ENCODE measurements at places on chromosomes 7 and 10.

GRCh38 chr10:71260622-71261325 is 48.4 kb downstream of the UNC5B start:
- DNase-seq, result peak; percentile 30

DNA sequence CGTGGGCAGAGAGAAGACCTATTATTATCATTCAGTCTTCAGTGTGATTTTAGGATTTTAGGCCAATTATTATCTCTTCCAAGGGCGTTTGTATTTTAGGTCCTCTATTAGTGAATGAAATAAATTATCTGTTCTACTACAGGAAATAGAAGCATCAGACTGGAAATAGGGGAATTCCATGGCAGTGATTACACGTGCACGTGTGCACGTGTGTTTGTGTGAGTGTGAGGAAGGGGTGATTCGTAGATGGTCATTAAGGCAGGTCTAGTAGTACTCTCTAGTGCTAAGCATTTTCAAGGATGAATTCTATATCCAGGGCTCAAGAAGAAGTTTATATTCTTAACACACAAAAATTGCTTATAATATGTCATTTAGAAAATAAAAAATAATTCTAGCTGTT is 623.2 kb downstream of the GATA3 start:
- no peak for DNase-seq

DNA sequence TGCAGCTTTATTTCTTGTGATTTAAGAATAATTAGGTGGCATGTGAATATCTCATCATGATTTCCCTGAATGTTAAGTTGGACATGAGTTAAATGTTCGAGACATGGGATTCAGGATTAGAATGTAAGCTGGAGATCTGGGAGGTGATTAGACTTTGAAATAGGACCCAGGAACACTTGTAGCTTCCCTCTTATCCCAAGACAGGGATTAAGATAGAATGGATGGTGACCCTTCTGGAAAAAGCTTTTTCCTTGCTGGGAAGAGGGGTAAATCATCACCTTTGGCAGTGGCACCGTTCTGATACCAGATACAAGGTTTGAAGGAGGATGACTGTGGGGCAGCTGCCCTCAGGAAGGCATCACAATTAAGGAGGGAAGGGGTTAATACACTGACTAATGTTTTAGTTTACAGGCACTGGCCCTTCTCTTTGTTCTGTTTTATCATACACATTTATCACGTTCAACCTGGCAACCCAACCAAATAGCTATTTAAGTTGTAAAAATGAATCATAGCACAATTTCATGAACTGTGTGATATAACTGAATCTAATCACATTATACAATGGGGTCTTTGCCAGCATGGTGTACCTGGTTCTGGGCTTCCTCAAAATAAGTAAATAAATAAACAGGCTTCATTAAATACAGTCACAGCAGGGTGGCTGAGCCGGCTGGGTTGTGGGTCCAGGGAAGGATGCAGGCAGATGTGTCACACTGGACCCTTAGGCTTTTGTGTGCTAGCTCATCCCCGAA is 212.7 kb downstream of the LRMDA start:
- DNase-seq, result no peak

- no peak for DNase-seq
Observed at GRCh38 chr10:44439239-44439957, 54.5 kb upstream of the CXCL12 start.

DNA sequence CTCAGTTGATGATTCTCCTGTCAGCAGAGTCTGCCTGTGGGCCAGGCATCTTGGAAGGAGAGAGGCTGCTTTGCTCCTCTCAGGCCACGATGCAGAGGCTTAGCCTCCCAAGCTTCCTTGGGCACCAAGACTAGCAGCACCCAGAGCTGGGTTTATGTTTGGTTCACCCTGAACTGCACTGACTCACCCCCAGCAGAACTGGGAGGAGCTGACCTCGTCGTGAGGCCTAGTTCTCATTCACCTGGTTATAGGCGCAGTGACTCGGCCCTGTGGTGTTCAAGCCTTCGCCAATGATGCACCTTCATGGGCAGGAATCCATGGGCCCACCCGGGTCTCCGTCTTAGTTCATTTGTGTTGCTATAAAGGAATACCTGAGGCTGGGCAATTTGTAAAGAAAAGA is 122.0 kb upstream of the ZNF438 start:
- DNase-seq, result no peak

GRCh38 chr7:47513741-47514241 is 68.1 kb downstream of the TNS3 start:
- DNase-seq, result no peak

DNA sequence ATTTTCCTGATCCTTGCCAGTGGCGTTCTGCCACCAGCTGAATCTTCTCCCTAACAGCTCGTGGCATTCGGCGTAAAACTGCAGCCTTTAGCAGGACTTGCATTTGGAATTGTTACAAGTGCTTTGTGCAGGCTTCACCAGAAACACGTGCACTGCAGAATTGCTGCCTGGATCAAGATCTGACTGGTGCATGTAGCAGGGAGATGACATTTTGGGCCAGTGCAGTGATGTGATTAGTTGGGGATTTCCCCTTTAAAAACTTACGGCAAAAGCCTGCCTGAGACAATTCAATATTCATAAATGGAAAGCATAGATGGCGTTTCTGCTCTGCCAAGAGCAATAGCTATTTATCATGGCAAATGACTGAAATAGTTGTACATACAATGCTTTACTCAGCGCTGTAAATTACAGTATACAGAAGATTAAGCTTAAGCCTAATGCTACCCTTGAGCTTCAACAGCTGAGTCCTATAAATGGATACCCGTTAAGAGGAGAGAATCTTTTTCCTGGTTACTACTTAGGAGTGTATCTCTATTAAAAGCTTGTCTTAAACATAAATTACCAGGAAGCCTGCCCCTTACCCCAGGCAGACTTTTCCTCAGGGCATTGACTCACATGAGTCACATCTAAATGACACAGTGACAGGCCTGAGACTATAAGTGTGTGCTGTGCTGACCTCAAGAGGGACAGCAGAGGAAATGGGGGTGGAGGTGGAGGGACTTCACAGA is 106.3 kb downstream of the ATXN7L1 start:
- DNase-seq, result no peak

DNA sequence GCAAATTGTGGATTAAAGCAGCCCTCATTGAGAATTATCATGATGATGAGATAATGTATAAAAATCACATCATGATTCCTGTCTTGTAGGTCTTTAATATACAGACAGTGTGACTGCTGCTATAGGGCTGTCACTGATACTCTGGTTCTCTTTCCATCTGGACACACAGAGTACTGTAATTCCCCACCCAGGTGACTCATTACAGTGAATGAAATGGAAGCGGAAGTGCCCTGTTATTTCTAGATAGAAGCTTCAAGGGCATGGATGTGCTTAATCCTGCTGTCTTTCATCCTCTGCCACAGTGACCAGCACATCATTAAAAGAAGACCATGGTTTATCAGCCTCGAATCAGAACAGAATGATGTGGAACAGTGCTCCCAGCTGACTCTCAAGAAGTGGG is 1234.0 kb downstream of the SORCS3 start:
- no peak for DNase-seq

- no peak for DNase-seq
Observed at GRCh38 chr10:48364659-48365405, 58.4 kb downstream of the MAPK8 start.

- peak; percentile 49 for DNase-seq
Observed at GRCh38 chr10:6401558-6402348, 178.3 kb downstream of the PRKCQ start.

DNA sequence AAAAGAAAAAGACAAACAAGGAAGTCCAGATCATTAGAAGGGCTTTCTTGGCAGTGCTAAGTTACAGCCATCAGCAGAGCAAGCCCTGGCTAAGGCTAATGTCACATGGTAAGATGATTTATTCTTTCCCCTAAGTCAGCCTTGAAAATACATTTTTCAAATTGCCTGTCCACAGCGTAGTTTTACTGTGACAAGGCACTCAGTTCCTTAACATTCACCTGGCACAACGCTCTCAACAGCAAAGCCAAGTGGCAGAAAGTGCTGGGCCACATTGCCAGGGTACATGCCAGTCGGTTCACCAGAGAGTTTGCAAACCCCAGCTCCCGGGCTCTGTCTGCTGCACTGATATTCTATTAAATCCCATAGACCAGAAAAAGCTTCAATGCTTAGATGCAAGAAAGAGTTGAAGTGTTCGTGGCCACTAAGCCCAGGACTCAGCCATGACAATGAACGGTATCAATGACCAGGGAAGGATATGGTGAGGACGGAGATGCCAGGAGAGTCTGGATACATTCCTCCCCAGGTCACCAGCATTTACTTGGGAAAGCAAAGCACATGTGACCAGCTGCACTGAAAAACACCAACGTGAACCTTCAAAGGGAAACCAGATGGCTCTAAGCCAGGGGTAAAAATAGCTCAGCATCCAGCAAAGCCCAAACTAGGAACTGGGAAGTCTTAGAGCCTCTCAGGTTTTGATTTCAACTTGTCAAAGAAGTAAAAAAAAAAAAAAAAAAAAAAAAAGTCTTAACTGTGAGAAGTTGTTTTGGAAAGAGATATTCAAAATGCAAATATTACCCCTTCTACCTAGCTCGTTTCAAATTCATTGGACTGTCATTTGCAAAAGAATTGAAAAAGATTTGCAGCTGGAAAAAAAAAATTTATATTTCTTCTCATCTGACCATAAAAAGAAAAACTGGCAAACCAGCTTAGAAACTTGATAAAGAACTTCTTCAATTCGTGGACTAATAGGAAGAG is 23.9 kb upstream of the MPP7 start:
- no peak for DNase-seq

GRCh38 chr10:117005527-117006055 is 604 bp upstream of the SHTN1 start:
- peak; percentile 7 for DNase-seq

GRCh38 chr7:7977774-7978173 is 9.2 kb downstream of the GLCCI1 start:
- DNase-seq, result no peak

- no peak for DNase-seq
Observed at GRCh38 chr10:30056767-30057355, 2.5 kb downstream of the JCAD start.

DNA sequence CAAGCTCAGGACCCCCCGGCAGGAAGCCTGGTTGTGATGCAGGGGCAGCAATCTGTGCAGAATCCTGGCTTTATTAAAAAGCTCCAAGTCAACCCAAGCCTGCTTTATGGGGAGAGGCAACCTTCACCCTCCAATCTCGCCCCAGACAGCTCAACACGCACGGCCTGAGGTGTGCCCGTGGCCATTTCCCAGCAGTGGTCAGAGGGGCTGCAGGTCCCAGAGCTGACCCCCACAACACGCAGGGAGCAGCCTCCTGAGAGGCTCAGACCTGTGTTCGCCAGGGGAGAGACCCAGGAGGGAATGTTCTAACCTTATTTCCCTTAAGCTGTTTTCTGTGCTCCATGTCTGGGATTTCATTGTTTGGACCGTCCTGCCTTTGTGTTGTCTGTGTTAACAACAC is 108.2 kb downstream of the CTBP2 start:
- no peak for DNase-seq

DNA sequence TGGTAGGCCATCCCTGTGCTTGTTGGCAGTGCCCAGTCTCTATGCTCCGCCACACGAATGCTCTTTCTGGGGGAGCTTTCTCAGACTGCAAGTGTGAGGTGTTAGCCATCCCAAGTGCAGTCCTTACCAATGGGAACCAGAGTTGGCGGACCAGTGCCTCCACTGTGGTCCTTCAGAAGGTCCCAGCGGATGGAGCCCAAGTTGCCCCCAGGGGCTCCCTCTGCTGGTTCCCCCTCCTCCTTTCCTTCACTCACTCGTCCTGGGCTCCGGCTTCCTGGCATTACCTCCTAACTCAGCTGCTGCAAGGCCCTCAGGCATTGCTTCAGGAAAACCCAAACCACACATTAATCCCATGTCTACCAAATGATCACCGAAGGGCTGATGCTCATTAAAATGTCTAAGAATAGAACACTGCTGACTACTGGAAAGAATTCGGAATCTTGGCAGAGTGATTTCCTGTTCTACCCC is 139.8 kb downstream of the CUBN start:
- DNase-seq, result no peak

DNA sequence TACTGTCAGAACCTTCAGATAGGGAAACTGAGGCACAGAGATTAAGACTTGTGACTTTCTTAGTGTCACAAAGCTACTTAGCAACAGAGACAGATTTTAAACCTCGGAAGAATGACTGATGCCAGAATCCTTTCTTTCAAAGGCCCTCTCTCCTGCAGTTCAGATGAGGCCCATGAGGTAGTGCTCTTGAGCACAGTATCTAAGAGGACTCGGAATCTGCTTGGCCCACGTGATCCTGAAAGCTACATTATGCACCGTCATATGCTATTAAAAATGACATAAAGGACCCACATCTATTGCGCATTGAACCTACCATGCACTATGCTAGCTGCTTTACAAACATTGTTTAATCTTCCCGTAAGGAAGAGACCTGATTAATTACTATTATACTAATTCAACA is 355.9 kb downstream of the SFMBT2 start:
- no peak for DNase-seq

- no peak for DNase-seq
Observed at GRCh38 chr10:14063531-14064285, 267.0 kb downstream of the FRMD4A start.

DNA sequence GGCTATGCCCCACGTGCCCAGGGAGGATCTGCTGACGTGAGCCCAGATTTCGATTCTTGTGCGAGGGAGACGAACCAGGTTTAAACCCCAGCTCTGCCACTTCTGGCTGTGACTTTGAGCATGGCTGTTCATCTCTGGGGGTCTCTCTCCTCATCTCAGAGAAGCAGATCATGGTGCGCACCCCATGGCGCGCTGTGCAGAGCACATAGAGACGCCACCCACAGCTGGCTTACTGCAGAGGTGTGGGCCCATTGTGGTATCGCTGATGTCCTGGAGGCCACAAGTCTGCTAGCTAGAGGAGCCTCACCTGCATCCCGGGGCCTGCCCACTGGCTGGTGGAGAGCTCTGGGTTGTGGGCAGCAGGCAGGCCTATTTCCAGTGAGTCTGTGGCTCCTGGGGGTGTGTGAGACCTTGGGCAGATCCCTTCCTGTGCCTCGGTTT is 140.5 kb downstream of the LHPP start:
- no peak for DNase-seq

- peak; percentile 5 for DNase-seq
Observed at GRCh38 chr10:22927661-22928403, at the start of gene ARMC3. Gene ARMC3 (plus strand): TSS chr10:22928053. CDS start chr10:22931997, 3,944 bp downstream.

- peak; percentile 23 for DNase-seq
Observed at GRCh38 chr7:80699045-80699638, 60.7 kb downstream of the CD36 start.

- DNase-seq, result no peak
Observed at GRCh38 chr7:109456116-109456515, 886.4 kb downstream of the DNAJB9 start.

GRCh38 chr7:71793251-71793650 is 618.9 kb downstream of the CALN1 start:
- no peak for DNase-seq

DNA sequence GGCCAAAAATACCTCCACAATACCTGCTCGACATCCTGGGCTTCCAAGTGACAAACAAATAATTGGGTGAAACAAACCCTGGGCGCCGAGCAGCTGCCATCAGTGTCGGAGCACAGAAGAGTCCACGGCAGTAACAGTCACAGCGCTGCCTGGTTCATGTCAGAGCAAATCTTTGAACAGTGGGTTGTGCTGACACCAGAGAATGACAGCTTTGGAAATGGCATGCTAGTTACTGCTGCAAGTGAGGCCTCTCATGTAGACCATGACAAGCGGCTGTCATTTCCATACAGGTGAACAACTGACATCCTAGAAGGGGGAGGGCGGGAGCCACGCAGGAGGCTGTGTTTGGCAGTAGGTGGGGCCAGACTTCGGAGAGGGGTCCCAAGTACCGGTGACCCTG is 420.5 kb upstream of the GALNT17 start:
- no peak for DNase-seq

- no peak for DNase-seq
Observed at GRCh38 chr7:141466151-141466904, 84.9 kb upstream of the AGK start.
